ENCODE measurements at places on chromosomes 5 and 9.

DNA sequence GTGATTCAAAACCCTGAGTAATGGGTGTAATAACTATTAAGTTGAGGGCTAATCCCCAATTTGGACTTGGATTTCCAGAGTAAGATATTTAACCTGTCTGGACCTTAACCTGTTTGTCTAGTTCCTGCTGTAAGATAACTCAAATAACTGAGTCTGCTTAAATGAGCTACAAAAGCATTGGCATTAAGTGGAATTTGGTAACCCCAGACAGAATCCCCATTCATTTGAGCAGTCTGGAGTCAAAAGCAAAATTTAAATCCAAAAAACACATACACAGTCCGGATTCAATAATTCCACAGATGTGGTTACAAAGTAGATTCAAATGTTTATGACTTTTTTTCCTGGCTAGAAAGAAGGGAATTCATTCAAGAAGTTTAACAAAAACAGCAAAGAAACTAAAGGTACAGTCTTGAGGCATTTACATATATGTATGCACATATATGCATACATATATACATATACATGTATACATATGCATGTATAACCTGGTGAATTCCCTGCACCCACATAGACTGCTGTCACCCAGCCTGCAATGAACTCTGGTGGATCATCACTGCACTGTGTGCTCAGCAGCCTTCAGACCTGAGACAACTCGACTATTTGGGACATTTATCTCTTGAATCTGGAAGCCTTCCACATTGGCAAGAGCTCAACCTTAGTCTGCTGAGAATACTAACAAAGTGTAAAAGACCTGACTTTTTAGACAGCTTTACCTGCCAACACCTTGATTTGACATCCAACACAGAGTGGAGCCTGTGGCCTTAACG is 205.4 kb downstream of the LURAP1L start:
- DNase-seq = no peak

- no peak for DNase-seq
Observed at GRCh38 chr5:113115061-113115460, 138.5 kb downstream of the DCP2 start.

DNA sequence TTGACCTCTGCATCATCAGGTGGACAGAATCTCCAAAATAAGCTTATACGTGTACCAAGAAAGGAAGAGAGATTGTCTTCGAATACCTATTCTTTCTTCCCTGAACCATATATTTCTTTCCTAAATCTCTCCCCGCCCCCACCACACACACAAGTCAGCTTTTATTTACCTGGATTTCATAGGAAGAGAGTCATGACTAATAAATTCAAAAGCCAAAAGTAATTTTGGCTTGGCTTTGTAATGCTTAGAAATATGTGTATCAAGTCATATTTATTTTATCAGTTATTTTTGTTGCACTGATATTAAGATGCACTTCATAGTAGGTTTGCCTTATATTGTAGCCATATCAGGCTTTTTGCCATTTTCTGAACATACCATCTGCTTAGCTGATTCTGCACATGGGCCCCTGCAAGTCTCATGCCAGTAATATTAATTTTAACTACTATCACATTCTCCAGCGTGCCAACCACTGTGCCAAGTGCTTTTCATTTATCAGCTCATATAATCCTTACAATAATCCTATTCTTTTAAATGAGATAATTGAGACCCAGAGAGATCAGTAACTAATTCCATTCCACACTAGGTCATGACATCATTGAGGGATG is 1405.3 kb upstream of the NUDT12 start:
- no peak for DNase-seq

DNA sequence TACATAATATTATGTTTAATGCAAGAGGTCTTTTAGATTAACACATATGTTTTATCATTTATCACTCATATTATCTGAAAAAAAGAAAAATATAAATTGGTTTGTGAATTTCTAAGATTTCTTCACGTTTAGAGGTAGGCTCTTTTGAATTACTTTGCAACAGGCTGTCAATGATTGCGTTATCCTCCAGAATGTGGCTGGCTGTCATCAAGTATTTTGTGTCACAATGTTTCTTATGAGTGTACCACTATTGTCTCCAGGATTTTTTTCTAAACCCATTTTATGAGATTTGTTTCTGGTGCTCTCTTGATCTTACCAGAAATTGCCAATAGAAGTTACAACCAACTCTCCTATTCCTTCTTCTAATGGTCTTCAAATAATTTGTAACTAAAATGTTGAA is 307.9 kb downstream of the DMAC1 start:
- DNase-seq = no peak

DNA sequence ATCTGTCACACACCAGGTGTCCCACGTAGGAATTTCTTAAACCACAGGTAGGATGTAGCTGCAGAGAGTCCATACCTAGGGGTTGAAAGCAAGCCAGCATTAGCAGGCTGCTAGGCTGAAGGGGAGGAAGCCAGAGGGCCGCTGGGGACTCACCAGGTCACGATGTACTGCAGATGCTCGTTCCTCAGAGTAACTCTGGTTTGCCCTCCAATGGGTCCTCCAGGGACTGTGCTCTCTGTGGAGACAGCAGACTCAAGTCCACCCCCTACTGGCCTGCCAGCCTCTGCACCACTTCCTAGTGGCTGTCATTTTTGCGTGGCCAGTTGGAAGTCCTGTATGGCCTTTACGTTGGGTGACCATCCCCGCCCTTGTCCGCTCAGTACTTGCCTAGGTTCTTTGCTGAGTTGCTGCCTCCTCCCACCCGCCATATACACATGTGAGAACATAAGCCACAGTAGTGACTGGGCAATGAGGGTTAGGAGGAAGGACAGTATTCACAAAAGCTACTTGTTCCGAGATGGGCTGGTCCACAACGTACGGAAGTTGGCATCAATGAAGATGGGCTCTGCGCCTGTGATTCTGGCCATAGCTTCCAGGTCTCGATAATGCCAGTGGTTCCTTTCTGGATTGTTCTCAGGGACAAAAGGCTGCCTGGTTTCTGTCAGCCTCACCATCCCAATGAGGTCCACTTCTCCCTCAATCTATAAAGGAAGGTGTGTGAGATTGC is 4.1 kb downstream of the RPL7A start:
- no peak for DNase-seq

DNA sequence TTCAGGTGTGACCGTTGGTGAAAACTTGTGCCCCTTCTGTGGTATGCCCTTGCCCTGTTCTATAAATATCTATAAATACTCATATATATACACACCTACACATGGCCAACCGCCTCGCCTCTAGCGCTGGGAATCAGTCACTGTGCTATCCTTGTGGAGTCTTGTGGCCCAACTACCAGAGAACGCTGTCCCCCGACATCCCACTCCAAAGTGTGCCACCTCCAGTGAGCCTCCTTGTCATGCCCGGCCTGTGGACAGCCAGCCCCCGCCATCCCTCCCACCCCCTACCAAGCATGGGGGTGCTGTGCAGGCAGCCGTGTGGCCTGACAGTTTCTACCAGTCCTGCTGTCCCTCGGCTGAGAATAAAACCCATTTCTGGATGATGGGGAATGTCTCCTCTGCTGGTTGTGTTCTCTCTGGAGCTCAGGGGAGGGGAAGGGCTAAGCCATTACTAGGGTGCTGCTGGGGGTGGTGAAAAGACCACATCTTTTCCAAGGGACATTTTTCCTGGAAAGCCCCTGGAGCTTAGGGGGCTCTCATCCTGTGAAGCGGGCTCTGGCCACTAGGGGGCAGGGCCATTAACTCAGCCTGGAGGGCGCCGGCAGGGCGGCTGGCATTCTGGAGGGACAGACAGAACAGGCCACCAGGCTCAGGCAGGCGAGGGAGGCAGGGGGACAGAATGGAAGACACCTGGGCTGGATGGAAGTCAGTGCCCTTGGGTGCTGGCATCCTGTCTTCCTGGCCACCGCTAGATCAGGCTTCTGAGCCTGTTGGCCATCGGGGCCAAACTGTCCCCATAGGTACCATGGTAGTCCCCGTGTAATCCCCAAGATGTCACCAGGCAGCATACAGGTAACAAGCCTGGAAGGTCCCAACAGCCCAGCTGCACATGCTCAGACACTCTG is 20.7 kb downstream of the GOLGA2 start:
- DNase-seq = no peak

DNA sequence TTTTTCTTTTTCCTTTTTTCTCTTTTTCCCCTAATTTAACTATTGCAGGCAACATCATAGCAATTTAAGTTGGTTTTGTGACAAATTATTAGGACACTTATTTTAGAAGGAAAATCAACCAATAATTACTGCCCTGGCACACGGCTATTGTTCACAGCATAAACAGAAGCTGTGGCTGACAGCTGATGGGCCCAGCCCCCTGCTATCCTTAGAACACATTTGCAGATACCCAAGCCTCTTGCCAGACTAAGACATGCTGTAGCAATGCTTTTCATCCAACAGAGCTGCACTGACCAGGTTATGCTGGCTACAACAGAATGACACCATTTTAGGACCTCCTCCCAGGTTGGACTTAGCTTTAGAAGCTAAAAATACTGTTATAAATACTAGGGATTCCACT is 852.7 kb upstream of the DMAC1 start:
- no peak for DNase-seq

GRCh38 chr5:24365406-24365805 is 279.4 kb downstream of the CDH10 start:
- no peak for DNase-seq

GRCh38 chr9:93902051-93902779 is 52.9 kb downstream of the BARX1 start:
- no peak for DNase-seq

GRCh38 chr5:161165998-161166660 is 314.1 kb upstream of the ATP10B start:
- DNase-seq = no peak

GRCh38 chr9:13139641-13140171 is 139.8 kb downstream of the MPDZ start:
- no peak for DNase-seq

GRCh38 chr5:124650147-124650561 is 96.3 kb downstream of the ZNF608 start:
- no peak for DNase-seq

DNA sequence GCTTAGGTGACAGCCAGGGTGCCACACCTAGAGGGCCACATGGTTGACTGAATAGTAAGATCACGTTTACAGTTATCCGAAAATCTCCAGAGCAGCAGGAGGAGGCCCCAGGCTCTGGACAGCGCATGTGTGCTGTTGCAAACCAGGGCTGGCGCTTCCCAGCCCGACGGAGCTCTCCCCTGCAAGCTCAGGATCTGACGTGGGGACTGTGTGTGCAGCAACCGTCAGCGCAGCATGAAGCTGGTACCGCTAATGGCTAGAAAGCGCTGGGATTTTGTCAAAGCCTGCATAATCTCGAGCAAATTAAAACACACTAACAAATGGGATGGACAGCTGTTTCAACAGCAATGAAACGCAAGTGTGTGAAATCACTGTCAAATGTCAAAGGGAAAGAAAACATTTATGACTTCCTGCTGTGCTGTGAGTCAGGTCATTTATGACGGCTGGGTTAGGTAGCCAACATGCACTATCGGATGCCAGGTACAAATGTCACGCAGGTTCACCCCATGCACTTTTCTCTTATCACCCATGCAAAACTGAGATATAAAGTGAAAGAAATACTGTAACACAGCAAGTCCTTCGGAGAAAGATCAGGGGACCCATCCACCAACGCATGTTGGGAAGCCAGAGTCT is 7.5 kb downstream of the SURF4 start:
- no peak for DNase-seq

DNA sequence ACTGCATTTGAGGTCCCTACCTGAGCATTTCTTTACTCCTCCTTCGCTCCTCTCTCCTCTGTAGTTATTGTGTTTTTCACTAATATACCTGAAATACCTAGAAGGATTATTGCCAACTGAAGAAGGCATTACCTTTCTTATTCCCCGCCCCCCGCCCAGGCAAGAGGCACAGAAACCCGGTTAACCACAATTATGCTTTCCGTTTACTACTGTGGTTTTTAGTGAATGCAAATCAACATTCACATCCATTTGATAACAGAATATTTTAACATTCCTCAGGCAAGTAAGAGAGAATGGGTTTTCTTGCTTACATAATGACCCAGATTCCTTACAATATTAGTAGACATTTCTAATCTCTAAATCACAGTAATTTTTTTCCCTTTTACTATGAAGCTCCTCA is 136.9 kb downstream of the PCSK5 start:
- no peak for DNase-seq

GRCh38 chr9:4873066-4873465 is 80.3 kb downstream of the RCL1 start:
- no peak for DNase-seq

GRCh38 chr5:64518793-64519192 is 13.0 kb downstream of the RGS7BP start:
- DNase-seq = no peak

DNA sequence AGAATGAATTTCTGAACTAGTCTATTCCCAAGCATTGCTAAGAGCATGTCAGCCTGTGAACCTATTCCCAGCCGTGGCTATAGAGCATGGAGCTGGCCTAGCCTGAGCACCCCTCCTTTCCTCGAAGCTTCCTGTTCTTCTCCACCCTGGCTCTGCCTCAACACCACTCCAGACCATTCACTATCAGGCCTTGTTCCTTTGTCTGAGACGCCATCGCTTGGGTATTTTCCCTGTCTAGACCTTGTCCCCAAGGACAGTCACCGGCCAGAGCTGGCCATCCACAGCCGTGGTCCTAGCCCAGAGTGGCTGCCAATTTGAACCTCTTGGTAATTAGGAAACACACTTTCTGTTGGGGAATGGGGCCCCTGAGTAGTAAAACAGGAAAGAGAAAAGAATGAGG is 105.8 kb downstream of the LIFR start:
- DNase-seq = no peak

GRCh38 chr9:33795281-33795680 is at the start of gene PRSS3:
Gene PRSS3, plus strand, starts transcription at chr9:33795561. Its CDS starts 13 bp downstream, at chr9:33795574.
- DNase-seq = no peak

- DNase-seq = no peak
Observed at GRCh38 chr9:121721770-121722169, 70.3 kb downstream of the DAB2IP start.

GRCh38 chr5:33415811-33416354 is 24.9 kb upstream of the TARS1 start:
- DNase-seq = no peak

All from stimulated activated CD8-positive, alpha-beta memory T cell treated with anti-CD3 and anti-CD28 coated beads, Interleukin-2, amount 100 ng/mL, for 1 hour (primary cell).